Activated CD4-positive, alpha-beta T cell treated with anti-CD3 and anti-CD28 coated beads, Interleukin-2, amount 50 U/mL, for 24 hours (primary cell): ENCODE measurements at places on chromosomes 12 and 14.
A peak's percentile ranks its signal among the peaks of the same experiment; 100 is the strongest.

DNA sequence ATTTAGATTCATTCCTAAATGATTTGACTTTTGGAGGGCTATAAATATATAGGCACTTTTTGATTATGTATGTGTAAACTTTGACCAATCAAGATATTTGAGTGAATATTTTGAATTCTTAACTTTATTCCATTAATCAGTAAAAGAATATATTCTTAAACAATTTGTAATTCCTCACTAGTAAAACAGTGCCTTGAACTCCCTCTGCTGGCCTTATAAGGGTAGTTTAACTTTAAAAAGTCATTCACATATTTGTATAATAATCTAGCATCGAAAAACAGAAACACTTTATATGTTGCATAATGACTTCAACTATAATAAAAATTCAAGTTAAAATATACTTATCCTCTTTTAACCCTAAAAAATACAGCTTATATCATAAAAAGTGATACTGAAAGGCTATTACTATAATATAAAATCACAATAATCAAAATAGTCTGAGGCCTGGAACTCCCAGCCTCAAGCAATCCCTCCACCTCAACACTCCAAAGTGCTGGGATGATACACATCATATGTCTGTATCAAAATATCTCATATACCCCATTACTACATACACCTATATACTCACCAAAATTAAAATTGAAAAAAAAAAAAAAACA is 31.2 kb downstream of the CCDC59 start:
- DNase-seq: no peak

DNA sequence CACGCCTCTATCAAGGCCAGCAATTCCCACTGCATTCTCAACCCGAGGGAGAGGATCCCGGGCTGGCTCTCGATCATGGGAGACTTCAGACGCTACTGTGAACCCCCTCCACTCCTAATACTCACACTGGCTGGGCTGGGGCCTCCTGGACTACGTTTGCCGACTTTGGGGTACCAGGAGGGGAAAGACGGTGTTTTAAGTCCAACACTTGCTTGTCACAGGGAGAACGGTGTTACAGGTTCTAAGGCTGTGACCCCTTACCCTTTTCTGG is 463 bp downstream of the NACA start:
- DNase-seq: no peak

DNA sequence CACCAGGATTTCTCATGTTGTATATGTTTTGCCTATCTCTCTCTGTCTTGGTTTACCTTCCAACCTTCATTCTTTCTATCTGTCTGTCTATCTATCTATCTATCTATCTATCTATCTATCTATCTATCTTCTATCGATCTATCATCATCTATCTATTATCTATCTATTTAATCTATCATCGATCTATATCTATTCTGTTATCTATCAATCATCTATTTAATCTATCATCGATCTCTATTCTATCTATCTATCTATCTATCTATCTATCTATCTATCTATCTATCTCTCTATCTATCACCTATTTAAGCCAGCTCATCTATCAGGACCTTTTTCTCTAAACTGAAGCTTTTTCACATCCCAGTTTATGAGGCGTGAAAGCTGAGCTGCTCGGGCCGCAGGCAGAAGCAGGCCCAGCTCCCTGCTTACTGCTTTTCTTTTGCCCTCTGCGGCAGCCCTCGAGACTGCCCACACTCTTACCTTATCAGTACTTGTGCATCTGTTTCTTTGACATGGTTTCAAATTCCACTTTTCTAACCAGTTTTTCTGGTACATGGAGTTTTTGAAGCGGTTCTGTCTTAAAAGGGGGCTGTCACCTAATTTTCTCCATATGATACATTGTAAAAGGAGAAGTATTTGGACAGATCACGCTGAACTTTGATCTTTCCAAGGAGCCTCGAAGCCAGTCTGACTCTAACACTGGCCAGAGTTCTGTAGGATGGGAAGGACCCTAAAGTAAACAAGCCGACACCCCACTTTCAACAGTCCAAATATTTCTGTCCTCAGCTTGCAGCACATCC is 44.4 kb upstream of the GSG1 start:
- no peak for DNase-seq

- DNase-seq: no peak
Measured at GRCh38 chr14:31770271-31770670, 209.1 kb downstream of the NUBPL start.

- DNase-seq: no peak
Measured at GRCh38 chr12:15171012-15171655, 50.1 kb downstream of the RERG start.

- DNase-seq: no peak
Measured at GRCh38 chr12:55847603-55848291, 5.0 kb upstream of the MMP19 start.

DNA sequence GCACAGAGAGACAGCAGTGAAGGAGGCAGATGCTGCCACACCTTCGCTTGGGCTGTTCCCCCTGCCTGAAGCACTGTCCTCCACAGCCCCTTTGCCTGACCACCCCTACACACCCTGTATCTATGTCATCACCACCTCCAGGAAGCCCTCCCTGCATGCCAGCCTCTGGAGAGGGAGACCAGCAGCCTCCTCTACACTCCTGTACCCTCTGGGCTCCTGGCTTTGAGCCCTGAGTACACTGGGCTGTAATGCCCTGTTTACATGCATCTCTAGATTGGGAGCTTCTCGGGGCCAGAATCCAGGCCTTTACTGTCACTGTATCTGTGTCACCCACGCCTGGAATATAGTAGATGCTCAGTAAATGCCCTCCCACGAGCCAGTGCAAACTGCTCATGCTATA is 5.9 kb upstream of the TMEM119 start:
- no peak for DNase-seq

GRCh38 chr14:30559638-30560091 is 707 bp downstream of the G2E3 start:
- no peak for DNase-seq

- no peak for DNase-seq
Measured at GRCh38 chr12:82517027-82517426, 158.7 kb downstream of the METTL25 start.

GRCh38 chr12:9365296-9365695 is 157.1 kb upstream of the PZP start:
- DNase-seq: no peak

GRCh38 chr12:11656550-11656949 is 7.1 kb downstream of the ETV6 start:
- DNase-seq: no peak

DNA sequence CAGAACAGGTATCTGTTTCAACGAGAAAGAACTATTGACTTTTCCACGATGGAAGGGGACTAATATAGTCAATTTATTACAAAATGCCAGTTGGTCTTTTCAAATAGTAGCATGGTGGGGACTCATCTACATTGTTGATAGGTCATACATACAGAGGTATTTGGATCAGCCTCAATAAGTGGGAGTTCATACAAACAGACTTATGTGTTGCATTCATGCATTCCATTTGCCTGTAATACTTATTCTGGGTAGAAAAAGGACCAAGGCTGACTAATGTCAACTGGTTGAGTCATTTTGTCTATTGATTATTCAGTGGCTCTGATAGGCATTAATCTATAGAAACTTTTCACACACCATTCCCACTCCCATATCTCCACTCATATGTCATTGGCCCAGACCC is 41.5 kb upstream of the GLIPR1 start:
- no peak for DNase-seq

- no peak for DNase-seq
Measured at GRCh38 chr14:99201351-99202073, 70.5 kb downstream of the BCL11B start.

GRCh38 chr12:31369712-31370521 is 44.0 kb upstream of the SINHCAF start:
- no peak for DNase-seq

DNA sequence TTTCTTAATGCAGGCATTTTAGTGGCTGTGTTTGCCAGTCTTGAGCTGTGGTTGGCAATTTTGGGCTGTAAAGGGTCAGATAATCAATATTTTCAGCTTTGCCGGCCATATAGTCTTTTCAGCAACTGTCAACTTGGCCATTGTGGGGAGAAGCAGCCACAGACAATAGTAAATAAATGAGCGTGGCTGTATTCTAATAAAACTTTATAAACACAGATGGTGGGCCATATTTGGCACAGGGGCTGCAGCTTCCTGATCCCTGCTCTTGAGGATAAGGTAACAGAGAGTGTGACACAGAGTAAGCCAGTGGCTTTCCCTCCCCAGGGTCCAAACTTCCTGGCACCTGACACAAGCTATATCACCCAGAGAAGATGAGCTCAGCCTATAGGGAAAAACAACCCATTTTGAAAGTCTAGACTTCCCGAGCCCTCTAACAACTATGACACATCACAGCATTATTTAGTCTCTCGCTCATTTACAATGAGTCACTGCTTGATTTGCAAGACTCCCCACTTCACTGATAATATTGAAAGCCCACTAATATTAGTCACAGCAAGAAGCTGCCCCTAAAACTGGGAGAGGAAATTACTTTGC is 163.1 kb upstream of the TMPO start:
- peak; percentile 3 for DNase-seq

GRCh38 chr12:106914796-106915634 is 40.7 kb upstream of the TMEM263 start:
- no peak for DNase-seq

GRCh38 chr14:63705561-63706070 is 22.2 kb downstream of the SGPP1 start:
- no peak for DNase-seq

DNA sequence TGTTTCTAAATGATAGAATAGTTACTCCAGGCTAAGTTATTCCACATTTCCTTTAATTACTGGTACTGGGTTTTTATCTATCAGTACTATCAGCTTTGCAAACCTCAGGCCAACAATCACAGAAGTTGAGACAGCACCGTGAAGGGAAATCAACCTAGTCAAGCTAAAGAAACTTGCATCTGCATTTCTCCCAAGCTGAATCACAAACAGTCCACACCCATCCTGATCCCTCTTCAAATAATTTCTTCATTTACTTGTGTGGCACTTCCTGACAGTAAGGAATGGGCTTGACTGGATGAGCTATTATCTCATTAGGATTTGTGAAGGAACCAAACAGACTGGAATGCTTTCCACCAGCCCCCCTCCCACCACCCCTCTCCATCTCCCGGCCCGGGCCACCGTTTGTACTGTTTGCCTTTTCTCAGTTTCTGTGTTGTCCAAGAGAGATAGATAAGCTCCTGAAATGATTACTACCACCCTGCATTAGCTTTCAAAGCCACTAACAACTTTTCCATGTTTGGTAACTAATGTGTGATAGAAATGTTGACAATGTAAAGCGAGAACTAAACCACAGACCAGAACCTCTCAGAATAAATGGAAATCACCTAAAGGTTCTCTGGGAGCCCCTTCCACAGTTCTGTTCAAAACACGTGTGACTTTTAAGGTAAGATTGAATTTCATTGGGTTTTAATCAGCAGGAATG is 236.3 kb downstream of the SLC25A21 start:
- DNase-seq: no peak

- DNase-seq: no peak
Measured at GRCh38 chr12:96212456-96213375, 18.5 kb downstream of the ELK3 start.

- DNase-seq: no peak
Measured at GRCh38 chr12:91890742-91891141, 254.9 kb downstream of the BTG1 start.

DNA sequence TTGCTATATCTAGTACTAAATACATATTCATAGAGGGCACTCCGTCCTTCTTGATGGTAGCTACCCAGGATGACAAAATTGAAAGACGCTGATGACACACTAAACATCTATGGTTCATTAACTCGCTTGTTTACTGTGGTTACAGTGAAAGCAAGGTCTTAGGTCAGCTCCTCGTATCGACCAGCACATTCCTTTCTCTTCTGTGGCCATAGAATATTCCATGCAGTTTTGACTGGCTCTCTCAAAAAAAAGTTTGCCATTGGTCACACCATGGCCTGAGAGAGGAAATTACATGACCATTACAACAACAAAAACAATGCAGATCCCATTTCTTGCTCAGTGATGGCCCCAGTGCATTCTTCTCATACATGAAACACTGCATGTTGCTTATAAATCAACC is 411.4 kb upstream of the SOX5 start:
- DNase-seq: no peak
